ENCODE measurements at places on chromosomes 1 and 21. TPM values are rescaled to one million over a fixed set of nuclear protein-coding genes. Genes with fewer than 3 reads are reported as not detected.
A peak's percentile ranks its signal among the peaks of the same experiment; 100 is the strongest.

- DNase-seq, result no peak
- H3K4me1 ChIP-seq, result no peaks in the 10 kb centered on the region
- H3K4me3 ChIP-seq, result no peak overlapping the region
- no peaks in the 10 kb centered on the region for H3K27me3 ChIP-seq
- peaks cover 5% of the 10 kb centered on the region for H3K36me3 ChIP-seq
- no peak overlapping the region for H3K27ac ChIP-seq
Measured at GRCh38 chr1:25442178-25442577, 11.5 kb downstream of the MACO1 start.

DNA sequence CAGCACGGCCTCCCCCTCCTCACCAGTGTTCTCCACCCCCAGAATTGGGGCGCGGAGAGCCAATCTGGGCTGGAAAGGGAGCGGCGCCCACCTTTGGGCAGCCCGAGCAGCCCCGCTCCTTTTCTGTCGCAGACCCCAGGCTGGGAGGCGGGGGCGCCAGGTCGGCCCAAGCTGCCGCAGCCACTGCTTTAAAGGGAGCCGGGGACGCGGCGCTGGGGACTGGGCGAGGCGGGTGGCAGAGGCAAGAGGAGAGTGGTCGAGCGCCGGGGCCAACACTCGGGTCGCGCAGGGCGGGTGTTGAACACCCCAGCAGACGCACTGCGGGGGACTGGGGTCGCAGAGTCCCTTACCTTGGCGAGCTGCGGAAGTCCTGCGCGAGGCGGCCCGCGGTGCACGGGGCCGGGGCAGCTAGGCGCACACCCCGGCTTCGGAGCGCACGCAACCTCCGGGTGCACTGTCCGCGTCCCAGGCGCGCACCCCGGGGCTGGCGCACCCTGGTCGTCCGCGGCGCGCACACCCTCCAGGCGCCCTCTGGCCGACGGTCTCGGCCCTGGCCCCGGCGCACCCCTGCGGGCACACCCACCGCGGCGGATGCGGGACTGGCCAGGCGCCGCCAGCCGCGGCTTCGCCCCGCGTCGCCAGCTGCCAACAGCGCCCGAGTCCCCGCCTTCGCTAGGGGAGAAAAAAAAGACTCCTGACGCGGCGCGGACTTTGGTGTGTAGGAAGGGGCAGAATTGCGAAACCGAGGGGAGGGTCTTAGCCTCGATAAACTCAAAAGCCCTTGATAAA lies at the start of gene KANK4:
TSS of gene KANK4 (minus strand) at position 679 of the 789 bp plus-strand sequence. CDS start 37,870 bp downstream, outside the sequence.
- H3K27ac ChIP-seq, result no peak within 1 kb of the TSS
- H3K27me3 ChIP-seq, result no peaks in the 10 kb centered on the region
- peak; percentile 61 for DNase-seq
- no peaks in the 10 kb centered on the region for H3K36me3 ChIP-seq

The SPRR2G gene
- total RNA-seq, result not detected

The B3GALT2 gene
- total RNA-seq, result 0.25 TPM

The LENEP gene
- total RNA-seq, result 0.42 TPM
